DMS 273 treated with DMSO at 0.1 percent for 48 hours (cell line): ENCODE measurements at places on chromosomes 11 and 22.

DNA sequence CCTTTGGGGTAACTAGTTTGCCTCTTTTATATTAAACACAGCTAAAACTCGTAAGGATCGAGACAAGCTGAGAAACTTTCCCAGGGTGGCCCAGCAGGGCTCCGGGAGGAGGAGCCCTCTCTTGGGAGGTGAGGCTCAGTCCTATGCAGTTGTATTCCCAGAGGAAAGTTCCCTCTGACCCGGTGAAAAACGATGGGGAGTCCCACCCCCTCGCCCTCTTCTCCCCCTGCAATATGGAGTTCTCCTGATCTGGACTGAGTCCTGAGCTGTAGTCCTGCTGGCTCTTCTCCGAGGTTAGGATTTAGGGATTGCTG lies 1.3 kb downstream of the NTM start:
- DNase-seq, result no peak

DNA sequence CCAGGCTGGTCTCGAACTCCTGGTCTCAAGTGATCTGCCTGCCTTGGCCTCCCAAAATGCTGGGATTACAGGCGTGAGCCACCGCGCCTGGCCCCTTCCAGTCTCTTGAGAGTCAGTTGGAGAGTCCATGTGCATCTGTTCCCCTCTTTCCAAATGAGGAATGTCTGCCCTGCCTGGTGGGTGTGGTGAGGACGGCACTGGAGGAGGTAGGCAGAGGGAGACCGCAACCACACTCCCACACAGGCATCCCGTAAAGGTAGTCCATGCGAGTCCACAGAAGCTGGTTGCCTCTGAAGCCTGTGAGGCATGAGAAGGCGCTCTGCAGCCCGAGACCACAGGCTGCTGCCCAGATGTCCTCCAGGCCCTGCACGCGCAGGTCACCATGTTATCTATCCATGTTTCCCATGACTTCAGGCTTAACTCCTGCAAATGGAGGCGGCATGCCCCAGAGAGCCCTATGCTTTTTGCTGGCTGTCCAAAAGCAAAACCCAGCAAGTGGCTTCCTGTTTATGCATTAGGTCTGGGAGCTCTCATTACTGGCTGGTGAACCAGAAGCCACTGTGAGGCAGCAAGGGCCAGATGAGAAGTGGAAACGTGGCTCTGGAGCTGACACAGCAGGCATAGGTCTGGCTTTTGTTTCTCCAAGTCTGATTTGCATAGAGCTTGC lies 43.4 kb downstream of the GRIK4 start:
- no peak for DNase-seq

- no peak for DNase-seq
Measured at GRCh38 chr22:22893077-22893805, 5.6 kb downstream of the IGLL5 start.

- peak; percentile 45 for DNase-seq
Measured at GRCh38 chr11:46696212-46696558, 4.2 kb downstream of the ARHGAP1 start.

DNA sequence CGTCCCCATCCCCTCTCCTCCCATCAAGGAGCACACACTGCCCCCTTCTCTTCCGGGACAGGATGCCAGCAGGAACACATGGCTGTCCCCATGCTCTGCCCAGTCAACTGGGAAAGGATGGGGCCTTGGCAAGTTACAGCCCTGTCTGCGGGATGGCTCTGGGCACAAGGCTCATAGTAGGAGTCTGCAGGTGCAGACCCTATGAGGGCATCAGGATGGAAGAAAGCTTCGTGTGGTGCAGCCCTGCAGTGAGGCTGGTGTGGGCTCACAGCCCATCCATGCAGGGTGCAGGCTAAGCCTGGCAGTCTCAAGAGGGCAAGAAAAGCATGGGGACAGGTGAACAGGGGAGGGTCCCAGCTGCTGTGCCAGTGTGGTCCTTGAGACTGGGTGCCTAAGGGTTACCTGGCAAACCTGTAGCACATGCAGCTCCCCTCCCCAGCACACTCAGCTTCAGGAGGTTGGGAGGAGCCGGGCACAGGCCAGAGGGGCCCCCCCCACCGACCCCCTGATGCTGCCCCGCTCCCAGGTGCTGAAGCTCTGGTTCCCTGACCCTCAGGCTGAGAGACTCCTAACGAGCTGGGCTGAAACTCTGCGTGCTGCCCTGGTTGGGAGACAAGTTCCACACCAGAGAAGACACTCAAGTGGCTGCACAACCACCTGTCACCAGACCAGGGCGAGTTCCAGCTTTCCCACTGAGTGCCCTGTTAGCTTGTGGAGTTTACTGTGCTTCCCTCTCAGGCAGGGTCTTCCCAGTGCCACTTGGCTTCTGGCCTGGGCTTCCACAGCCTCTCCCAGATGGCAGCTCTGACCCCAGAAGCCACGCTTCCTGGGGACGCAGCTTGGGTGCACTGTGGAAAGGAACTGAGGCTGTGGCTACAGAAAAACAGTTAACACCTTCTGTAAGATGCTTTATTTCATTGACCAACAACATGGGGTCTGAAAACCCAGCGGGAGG lies 3.3 kb upstream of the SCARF2 start:
- no peak for DNase-seq

- DNase-seq, result no peak
Measured at GRCh38 chr11:117670924-117671323, 126.1 kb downstream of the DSCAML1 start.

GRCh38 chr22:47310601-47311000 lies 548.2 kb downstream of the TBC1D22A start:
- no peak for DNase-seq

- DNase-seq, result no peak
Measured at GRCh38 chr11:46916286-46917108, 1.9 kb downstream of the LRP4 start.

GRCh38 chr11:128324531-128325141 lies 262.7 kb downstream of the ETS1 start:
- DNase-seq, result no peak

- no peak for DNase-seq
Measured at GRCh38 chr11:124762624-124763155, 600 bp upstream of the ESAM start.

DNA sequence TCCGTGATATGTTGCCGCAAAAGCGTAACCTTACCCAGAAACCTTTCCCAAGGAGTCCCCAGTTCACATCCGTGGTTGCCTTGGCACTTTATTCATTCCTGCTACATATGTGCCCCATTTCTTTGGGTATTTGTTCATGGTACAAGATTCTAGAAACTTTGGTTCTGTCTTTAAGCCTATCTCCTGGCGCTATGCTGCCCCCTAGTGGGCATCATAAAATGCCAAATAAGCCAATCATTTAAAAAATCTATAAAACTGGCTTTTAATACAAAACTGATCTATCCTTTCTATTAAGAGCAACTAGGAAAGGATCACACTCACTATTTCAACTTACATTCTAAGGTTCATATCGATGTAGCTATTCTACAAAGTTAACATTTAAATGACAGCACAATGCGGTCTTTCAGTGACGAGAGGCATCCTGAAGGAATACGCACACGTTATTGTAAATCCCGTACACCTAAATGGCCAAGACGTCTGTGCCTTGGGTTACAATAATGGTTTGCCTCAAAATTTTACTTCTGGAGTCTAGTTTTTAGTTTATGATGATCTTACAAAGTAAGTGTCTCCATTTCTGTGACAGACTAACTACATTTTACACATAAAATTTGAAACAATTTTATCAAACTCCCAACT lies 16.2 kb downstream of the PIWIL3 start:
- peak; percentile 6 for DNase-seq

DNA sequence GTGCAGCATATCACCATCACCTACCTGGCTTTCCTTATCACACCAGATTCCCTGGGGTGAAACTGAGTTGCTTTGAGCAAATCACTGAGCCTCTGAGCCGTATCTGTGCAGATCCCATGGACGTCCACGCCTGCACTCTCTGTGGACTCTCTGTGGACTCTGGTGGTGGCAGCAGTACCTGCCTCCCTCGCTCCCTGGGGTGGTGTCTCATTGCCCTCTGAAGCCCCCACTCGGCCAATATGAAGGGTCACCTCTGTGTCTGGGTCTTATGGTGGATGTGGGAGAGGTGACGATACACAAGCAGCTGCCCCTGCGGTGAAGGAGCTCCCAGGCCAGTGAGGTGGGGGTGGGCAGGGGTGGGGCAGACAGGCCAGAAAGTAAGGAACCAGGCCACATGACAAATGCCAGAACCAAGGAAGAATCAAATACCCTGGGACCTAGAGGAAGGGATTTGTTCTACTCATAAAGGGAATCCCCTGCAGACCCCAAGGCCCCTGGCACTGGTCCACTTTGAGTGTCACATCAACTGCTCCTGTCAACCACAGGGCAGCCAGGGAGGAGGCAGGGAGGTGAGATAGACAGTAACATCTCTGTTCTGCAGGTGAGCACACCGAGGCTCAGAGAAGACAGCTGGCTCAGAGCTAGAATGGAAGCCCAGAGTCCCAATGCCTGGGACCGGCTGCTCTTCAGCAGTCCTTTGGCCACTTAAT lies 9.2 kb upstream of the CHST1 start:
- DNase-seq, result no peak

DNA sequence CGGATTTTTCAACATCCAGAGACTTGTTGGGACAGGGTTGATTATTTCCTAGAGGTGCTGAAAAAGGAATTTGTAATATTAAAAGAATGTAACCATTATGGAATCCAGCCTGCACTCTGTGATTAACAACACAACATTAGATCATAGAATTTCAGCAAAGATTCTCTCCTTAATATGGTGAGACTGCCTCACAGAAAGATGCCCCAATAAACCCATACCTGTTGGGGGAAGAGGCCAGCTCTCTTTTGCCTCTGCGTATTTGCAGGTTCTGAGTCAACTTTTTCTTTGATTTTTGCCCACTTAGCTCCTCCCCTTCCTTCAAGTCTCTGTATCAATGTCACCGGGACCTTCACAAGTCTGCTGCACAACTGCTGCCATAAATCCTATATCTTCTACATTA lies 12.4 kb upstream of the MTMR3 start:
- no peak for DNase-seq

- DNase-seq, result no peak
Measured at GRCh38 chr11:121321614-121322243, 29.2 kb downstream of the SC5D start.

GRCh38 chr11:103619480-103619879 lies 417.0 kb upstream of the DDI1 start:
- DNase-seq, result no peak

GRCh38 chr11:67420147-67420645 lies 4.7 kb downstream of the CARNS1 start:
- no peak for DNase-seq

- no peak for DNase-seq
Measured at GRCh38 chr11:13495929-13496328, at the start of gene PTH. PTH (minus strand) TSS chr11:13495997; CDS start chr11:13492855, 3,142 bp downstream.

- DNase-seq, result no peak
Measured at GRCh38 chr11:33935461-33936456, 43.9 kb upstream of the LMO2 start.

GRCh38 chr11:122723576-122723975 lies 68.1 kb downstream of the UBASH3B start:
- DNase-seq, result no peak

- no peak for DNase-seq
Measured at GRCh38 chr11:71543866-71544265, 4.4 kb upstream of the KRTAP5-9 start.

- no peak for DNase-seq
Measured at GRCh38 chr11:23836981-23837380, 659.9 kb upstream of the LUZP2 start.

DNA sequence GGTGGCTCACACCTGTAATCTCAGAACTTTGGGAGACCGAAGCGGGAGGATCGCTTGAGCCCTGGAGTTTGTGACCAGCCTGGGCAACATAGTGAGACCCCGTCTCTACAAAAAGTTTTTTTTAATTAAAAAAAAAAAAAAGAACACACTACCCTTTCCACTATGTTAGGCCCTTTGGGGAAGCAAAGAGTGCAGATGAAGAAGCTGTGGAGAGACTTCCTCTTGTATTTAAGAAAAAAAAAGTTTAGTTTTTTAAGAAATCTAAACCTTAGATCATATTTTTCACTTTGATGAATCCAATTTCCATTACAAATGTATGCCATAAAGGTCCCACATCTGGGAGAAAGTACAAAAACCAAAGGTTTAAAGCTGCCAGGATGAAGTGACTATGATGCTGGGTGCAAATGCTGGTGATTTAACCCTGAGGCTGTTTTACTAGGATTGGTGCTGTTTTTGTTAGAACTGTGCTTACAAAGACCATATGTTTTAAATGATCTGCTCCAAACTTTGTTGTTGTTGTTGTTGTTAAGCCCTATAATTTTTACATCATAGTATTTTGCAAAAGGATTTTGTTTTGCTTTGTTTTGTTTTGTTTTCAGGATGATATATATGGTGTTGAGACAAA lies 28.9 kb upstream of the ACER3 start:
- no peak for DNase-seq

GRCh38 chr11:8203414-8203715 lies 34.5 kb upstream of the RIC3 start:
- no peak for DNase-seq

DNA sequence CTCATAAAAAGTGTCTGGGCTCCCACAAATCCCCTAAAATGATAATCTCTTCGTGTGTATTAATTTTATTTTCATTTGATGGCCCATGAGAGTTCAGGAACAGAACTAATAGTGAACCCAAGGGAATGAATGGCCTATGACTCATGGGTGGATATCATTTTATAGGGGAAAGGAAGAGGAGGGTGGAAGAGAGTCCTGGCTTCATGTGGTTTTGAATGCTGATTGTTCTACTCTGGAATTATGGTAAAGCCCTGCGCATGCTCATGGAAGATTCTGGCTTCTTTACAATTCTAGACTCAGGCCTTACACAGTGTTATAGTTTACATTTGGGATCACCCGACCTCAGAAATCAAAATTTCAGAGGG lies 35.2 kb downstream of the MAML2 start:
- DNase-seq, result peak; percentile 42

GRCh38 chr11:19121646-19122045 lies 4.7 kb downstream of the ZDHHC13 start:
- no peak for DNase-seq

- DNase-seq, result no peak
Measured at GRCh38 chr11:2381494-2382128, 4.5 kb downstream of the CD81 start.

- DNase-seq, result no peak
Measured at GRCh38 chr11:74055938-74056337, 47.1 kb upstream of the UCP3 start.

- DNase-seq, result no peak
Measured at GRCh38 chr11:117696540-117696939, 100.5 kb downstream of the DSCAML1 start.

- no peak for DNase-seq
Measured at GRCh38 chr11:84319863-84320262, 1033.7 kb upstream of the CCDC90B start.

DNA sequence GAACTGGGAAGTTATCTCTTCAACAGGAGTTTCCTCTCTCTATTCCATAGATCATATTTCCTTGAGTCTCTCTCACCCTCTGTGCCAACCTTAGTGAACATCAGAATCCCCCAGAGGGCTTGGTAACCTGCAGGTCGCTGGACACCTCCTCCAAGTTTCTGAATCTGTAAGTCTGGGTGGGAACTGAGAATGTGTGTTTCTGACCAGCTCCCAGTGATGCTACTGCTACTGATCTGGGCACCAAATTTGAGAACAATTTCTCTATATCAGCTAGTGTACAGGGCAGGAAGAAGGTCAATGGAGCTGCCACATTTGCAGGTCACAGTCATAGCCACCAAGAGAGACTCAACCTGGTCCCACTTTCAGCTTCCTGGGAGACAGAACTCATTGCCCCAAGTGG lies 62.9 kb downstream of the RCN1 start:
- no peak for DNase-seq
